Activated CD4-positive, alpha-beta T cell treated with anti-CD3 and anti-CD28 coated beads for 4 hours (primary cell): ENCODE measurements at places on chromosomes 4 and X.

DNA sequence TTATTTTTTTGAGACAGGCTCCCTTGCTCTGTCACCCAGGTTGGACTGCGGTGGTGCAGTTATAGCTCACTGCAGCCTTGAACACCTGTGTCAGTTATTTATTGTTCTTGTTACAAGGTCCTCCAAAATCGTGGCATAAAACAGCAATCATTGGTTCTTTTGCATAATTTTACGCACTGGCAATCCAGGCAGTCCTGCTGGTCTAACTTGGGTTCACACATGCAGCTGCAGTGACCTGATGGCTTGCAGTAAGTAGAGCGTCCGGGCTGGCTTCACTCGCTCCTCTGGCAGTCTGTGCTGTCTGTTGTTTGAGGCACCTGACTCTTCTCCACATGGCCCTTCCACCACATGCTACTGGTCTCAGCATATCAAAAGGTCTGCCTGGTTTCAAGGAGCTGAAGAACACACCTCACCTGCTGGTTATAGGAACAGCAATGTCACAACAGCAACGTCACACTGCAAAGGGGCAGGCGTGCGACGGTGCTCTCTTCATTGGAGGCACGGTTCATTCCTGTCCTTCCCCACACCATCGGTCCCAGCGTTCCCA, 894.6 kb downstream of the TRIML1 start:
- no peak for DNase-seq

DNA sequence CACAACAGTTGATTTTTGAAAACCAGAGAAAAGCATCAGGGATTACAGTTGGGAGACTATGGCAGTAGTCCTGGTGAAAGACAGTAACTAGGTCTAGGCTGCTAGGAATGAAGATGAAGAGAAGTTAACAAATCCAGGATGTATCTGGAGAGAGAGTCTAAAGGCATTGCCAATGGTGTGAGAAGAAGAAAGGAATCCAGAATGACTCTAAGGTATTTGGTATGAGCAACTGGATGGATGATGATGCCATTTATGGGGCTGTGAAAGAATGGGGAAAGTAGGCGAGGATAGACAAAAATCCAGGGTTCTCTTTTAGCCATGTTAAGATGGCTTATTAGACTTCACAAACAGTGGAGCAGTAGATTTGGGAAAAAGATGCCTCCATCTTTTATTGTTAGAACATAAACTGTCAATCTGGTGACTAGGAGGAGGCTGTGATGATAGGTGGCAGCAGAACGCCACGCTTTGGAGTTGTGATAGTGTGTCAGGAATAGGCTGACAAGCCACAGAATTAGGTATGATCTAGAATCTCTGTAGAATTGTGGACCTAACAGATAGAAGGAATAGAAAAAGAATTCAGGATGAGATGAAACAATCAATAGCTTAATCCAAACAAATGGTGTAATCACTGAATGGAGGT, 27.3 kb upstream of the JADE1 start:
- peak; percentile 59 for DNase-seq

- peak; percentile 27 for DNase-seq
Measured at GRCh38 chrX:129744861-129745321, 6.1 kb downstream of the XPNPEP2 start.

GRCh38 chr4:148831945-148832344, 389.7 kb upstream of the NR3C2 start:
- no peak for DNase-seq

GRCh38 chr4:184417802-184418511, 56.4 kb downstream of the IRF2 start:
- peak; percentile 18 for DNase-seq

- DNase-seq, result no peak
Measured at GRCh38 chrX:102832661-102833060, 104.4 kb upstream of the RAB40AL start.

DNA sequence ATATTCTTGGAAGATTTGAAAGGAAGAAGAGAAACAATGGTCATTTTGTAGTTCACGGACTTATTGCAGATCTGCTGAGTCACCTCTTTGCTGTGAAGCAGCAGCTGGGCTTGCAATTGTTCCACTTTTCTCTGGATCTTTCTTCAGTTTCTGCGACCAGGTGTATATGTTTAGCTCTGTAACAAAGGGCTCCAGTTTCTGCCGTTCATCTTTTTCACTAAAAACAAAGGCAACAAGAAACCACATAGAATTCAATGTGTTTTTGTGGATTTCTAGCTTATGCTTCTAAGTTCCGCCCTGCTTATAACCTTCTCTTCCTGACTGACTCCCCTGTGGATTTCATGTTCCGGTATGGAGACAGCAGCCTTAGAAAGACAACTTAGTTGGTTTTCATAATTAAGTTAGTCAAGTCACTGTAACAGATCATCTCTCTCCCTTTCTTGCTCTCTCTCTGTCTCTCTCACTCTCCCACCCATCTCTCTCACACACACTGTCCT, 121.6 kb upstream of the EPHA5 start:
- DNase-seq, result no peak

DNA sequence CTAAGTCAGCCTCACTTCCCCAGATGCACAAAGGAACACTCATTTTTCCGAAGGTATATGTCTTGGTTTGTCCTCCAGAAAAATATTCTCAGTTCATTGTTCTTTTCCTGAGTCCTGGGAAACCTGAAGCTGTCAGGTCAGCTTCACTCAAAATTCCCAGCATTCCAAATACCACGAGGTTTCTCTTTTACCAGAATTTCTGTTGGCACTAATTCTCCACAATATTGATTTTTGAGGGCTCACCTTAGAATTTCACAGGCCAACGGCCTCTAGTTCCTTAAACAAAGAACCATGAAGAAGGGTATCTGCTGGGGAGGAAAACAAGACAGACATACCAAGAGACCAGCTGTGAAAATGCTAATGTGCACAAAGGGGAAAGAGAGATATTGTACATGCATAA, 8.0 kb upstream of the MAGEB5 start:
- DNase-seq, result no peak
